ENCODE measurements at places on chromosomes 4 and X. TPM values are rescaled to one million over a fixed set of nuclear protein-coding genes. Genes with fewer than 3 reads are reported as not detected.

PTCHD1 gene
- total RNA-seq, result not detected

CLRN2 gene
- not detected for total RNA-seq

FAM184B gene
- total RNA-seq, result 0.05 TPM

MMGT1 gene
- 28.6 TPM for total RNA-seq

PNMA6F gene
- not detected for total RNA-seq

ASMT gene
- not detected for total RNA-seq

CYLC1 gene
- total RNA-seq, result not detected

HTR2C gene
- not detected for total RNA-seq

COL4A5 gene
- 6.3 TPM for total RNA-seq

ERAS gene
- total RNA-seq, result not detected

HSFX1 gene
- total RNA-seq, result 0.26 TPM

HERC3 gene
- total RNA-seq, result 31.4 TPM

CNOT6L gene
- total RNA-seq, result 21.1 TPM

FAM9A gene
- not detected for total RNA-seq

SPIN2B gene
- 10.4 TPM for total RNA-seq

HTATSF1 gene
- total RNA-seq, result 32.7 TPM

TMEM156 gene
- total RNA-seq, result 0.48 TPM

POF1B gene
- not detected for total RNA-seq

CT47C1 gene
- not detected for total RNA-seq

LANCL3 gene
- not detected for total RNA-seq

GC gene
- total RNA-seq, result not detected

ESX1 gene
- not detected for total RNA-seq

ITM2A gene
- not detected for total RNA-seq

STK26 gene
- total RNA-seq, result 0.91 TPM

ODAPH gene
- not detected for total RNA-seq

HAND2 gene
- total RNA-seq, result 0.35 TPM

SFRP2 gene
- total RNA-seq, result not detected

GLUD2 gene
- 0.37 TPM for total RNA-seq

TSPAN7 gene
- total RNA-seq, result not detected

MAGEA2 gene
- total RNA-seq, result not detected

ALB gene
- not detected for total RNA-seq

HERC5 gene
- not detected for total RNA-seq

SLC26A1 gene
- 0.29 TPM for total RNA-seq

Data from HFFc6 (cell line).